Fibroblast of skin of left biceps (primary cell): ENCODE measurements at places on chromosomes 3 and 15.

- DNase-seq = no peak
Measured at GRCh38 chr3:185744997-185745843, 79.6 kb downstream of the IGF2BP2 start.

DNA sequence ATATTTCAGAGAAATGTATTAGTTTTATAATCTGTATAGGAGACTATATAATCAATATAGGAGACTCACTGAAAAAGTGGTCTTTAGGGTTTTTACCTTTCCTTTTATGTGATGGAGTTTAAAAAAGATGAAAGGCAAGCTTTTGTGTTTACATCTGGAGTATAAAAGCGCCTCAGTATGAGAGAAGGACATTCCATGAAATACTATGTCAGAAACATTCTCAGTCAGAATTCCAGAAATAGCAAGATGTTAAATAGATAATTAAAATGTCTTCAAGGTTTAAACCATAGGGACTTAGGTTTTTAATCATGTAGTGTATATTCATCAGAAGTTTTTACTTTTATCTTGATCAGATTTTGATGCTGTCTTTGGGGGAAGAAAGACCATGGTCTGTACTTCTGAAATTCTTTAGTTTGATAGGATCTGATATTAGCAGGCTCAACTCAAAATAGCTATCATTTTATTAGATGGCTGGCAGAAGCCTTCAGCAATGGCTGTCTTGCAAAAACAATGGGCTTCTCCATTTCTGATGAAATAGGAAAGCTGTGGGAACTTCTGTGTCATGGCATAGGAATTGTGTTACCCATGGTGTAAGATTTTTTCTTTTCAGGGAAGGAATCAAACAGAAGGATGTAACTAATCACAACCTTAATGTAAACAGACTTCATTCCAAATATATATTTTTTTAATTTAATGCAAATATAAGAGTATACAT, 209.6 kb upstream of the PLSCR5 start:
- peak; percentile 64 for DNase-seq

- no peak for DNase-seq
Measured at GRCh38 chr15:29268706-29269484, 727 bp downstream of the NSMCE3 start.

DNA sequence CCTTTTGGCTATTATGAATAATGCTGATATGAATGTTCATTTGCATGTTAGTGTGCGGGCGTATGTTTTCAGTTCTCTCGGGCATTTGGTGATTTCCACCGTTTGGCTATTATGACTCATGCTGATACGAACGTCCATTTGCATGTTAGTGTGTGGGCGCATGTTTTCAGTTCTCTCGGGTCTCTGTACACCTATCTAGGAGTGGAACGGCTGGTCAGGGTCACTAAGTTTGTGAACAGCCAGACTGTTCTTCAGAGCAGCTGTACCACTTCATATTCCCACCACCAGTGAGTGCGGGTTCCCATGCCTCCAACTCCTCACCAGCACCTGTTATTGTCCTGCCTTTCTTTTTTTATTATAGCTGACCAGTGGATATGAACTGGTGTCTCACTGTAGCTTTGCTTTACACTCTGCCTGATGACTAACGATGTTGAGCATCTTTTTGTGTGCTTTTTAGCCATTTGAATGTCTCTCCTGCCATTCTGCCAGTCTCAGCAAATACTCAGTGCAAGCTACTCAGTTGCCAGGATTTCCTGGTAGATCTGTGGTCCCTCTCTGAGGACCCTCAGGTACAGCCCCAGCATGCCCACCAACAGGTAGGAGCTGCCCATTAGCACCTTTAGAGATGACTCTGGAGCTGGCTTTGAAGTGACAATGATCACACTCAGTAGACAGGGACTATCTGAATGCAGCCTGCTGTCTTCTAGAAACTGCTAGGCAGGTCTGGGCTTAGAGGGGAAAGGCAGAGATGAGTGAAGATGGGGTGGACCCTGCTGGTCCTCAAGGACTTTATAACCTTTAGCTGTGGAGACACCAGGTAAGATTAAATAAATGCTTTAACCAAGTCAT, 141.1 kb downstream of the XXYLT1 start:
- no peak for DNase-seq

GRCh38 chr15:56735589-56735988, 2.3 kb upstream of the ZNF280D start:
- no peak for DNase-seq

DNA sequence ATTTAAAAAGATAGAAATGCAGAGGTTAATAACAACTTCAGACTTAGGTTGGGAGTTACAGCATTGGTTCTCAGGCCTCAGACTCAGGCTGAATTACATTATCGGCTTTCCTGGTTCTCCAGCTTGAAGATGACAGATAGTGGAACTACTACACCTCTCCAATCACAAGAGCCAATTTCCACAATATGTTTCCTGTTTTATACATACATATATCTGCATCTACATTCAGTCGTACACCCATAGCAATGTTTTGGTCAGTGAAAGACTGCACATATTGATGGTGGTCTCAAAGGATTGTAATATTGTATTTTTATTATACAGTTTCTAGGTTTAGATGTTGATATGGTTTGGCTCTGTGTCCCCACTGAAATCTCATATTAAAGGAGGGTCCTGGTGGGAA, 35.4 kb downstream of the AADACL2 start:
- DNase-seq = no peak
